IMR-90 (cell line): ENCODE measurements at places on chromosomes 2 and 18.

GRCh38 chr18:74930616-74931015, 278.3 kb downstream of the PTGR3 start:
- peak; percentile 47 for DNase-seq

- no peak for DNase-seq
Observed at GRCh38 chr2:178811901-178812300, 4.7 kb upstream of the TTN start.

GRCh38 chr18:57002627-57003026, 144.3 kb upstream of the BOD1L2 start:
- no peak for DNase-seq

GRCh38 chr2:203692031-203692710, 14.3 kb upstream of the CD28 start:
- no peak for DNase-seq
